GM20000 (cell line): ENCODE measurements at places on chromosomes 2 and 18.

DNA sequence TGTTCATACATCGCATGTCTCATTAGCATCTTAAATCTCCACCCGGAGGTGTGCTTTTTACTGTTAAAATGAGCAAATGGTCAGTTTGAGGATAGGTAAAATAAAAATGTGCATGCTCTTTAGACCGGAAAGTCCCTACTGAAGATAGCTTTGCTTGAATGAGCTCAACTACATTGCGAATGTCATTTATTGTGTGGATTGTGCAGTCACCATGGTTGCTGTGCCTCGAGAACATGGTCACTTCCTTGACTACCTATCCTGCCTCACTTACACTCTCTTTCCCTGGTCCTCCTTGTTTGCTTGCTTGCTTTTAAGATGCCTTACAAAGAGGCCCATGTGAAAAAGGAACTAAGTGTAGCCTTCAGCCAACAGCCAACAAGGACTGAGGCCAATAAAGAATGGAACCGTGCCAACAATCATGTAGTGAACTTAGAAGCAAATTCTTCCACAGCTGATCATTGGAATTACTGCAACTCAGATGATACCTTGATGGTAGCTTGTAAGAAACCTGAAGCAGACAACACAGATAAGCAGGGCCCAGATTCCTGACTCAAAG, 72.2 kb upstream of the BARD1 start:
- no peak for DNase-seq

DNA sequence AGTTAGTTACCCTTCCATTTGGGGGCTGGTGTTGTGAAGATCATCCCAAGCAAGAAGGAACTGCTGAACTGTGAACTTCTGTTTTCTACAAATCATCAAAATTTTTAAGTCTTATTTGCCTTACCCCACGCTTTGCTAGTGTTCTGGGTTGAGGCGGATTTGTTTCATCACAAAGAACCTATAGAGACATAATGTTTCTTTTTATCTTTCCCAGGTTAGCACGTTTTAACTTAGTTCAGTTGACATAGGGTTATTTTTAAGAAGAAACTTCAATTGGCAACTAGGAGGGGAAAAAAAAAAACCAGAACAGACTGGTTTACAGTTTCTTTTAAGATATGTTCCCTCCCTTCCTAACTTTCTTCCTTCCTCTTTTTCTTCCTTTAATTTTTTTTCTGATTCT, 31.1 kb upstream of the CERS6 start:
- no peak for DNase-seq

GRCh38 chr2:135676031-135676430, 65.6 kb upstream of the UBXN4 start:
- no peak for DNase-seq

GRCh38 chr2:200003444-200003843, 48.1 kb downstream of the MAIP1 start:
- DNase-seq = no peak

DNA sequence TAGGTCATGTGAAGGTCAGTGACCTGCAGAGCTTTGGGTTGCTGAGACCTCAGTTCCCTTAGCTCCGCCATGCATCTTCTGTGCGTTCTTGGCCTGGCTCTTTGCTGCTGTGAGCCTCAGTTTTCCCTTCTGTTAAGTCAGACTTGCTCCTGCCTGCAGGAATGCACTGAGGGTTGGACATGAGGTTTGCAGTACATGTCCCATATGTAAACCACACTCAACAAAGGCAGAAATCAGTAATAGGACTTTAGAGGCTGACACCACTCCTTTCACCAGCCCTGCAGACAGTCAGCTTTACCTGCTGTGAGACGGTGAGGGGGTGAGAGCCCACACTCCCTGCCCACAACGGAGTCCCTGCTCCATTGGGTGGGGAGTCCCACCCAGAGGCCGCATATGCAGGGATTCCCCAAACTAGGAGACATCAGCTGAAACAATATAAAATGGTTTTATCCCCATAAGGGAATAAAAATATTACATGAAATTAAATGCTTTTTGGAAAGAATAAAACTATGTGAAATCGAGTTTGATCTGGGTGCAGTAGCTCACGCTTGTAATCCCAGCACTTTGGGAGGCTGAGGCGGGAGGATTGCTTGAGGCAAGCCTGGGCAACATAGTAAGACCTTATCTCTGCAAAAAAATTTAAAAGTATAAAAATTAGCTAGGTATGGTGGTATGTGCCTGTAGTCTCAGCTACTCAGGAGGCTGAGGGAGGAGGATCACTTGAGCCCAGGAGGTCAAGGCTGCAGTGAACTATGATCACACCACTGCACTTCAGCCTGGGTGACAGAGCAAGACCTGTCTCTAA, 55.1 kb downstream of the MYO7B start:
- no peak for DNase-seq

GRCh38 chr2:101931402-101931801, 60.4 kb upstream of the IL1R2 start:
- DNase-seq = no peak
